ENCODE measurements at places on chromosomes 6 and 20.

DNA sequence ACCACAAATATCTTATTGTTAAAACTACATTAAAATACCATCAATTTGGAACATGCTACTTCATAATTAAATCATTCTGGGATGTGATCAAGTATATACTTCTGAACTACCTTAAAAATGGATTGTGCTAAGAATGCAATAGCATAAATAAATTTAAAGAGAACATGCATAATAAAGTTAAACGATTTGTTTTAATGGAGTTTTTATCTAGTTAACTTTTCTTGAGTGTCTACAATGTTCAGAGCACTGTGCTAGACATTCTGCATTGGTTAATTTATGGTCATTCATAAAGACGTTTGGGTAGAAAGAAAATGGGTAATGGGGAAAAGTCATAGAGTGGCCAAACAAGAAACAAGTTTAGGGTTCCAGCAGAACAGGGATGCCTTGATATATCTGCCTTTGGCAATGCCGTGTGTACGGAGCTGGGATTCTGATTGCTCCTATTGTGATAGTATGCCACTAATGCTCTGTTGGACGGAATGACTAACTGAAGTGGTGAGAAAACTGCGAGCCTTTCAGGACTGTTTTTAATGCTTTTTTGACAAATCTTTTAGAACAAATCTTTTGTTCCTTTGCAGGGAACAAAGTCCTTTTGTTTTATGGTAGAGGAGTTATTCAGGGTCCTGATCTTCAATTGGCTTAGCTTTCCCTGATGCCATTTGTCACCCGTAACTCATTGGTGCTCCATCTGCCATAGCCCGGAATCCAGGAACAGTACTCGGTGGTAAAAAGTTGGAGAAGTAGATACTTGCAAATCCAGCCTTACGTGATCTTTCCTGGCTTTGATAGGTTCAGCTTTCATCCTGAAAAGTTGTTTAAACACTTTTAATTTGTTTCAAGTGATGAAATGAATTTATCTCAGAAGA lies 162.6 kb downstream of the BCKDHB start:
- DNase-seq = no peak

DNA sequence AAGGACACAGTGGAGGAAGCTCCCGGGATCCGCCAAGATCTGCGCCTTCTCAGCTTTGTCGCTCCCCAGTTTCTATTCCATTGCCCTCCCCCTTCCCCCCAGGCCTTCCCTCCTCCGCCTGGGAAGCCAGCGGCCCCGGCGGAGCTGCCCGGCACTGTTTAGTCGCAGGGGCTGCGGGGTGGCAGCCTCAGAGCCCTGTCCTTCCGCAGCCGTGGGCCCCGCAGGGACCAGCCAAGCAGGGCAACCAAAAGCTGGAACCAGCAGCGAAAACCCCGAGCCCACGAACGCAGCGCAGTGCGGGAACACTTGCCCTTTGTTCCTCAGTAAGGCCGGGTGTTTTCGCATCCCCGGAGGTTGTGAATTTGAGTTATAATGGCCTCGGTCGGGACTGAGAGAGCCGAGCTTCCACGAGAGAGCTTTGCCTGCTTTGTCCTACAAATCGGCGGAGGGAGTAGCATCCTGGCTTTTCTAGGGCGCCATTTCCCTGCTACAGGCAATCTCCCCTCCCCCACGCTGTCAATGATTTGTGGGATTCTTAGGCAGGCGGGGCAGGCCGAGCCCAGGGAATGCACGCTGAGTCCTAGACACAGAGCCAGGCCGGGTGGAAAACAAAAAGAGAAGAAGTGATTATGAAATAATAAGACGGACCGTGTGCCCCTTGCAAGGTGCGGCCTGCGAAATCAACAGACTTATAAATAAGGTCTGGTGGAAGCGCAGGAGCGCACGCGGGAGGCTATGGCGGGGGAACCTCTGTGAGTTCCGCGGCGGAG lies 4.0 kb upstream of the TUBB2B start:
- no peak for DNase-seq

- no peak for DNase-seq
These were observed 110.2 kb downstream of the NFATC2 start for GRCh38 chr20:51432251-51432784.

DNA sequence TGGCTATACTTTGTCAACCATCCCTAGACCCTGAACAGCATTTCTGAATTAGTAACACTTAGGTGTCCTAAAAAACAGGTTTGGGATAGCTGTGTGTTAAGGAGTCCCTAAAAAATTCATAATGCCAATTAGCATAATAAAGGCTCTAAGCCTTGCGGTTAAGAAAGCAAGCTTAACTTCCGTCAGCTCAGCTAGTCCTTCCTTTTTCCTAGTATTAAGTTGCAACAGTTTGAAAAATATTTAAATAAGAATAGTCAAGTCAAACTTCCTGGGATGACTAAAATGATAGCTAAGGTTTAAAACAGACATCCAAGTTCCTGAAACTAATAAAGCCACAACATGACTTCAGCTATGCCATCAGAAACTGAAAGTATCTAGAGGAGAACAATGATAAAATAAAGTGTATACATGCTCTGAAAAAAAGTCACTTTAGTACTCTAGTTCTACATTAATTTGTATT lies 3.5 kb downstream of the AKIRIN2 start:
- no peak for DNase-seq

DNA sequence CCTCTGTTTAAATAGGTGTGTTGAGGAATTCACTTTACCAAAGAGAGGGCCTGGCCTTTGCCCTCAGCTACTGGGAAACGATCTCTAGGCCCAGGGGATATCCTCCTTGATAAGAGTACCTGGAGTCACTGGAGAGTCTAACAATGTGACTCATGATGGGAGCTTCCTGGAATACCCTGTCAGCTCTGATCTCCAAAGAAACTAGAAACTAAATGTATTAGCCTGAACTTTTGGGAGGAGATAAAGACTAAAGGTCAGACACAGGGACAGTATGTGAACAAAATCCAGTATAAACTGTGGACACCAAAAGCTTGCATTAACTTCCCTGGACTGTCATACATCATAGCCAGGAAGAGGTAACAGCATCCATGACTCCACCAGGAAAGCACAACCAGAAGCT lies 148.5 kb downstream of the RNGTT start:
- no peak for DNase-seq

DNA sequence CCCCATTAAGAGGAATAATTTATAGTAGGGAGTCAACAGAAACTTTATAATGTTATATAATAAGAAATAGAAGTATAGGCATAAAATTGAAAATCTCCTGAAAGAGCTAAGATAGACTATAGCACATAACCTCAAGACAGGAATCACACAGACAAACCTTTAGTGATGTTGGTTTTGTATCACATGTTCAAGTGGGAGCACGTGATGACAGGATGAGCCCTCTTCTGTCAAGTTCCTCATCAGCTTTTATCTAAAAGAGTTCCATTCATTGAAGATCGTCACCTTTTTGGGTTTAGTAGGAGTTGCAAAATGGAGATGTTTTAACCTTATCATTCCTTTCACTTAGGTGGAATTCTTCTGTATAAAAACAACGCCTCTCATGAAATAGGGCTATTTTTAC lies 127.0 kb downstream of the MCHR2 start:
- DNase-seq = no peak

GRCh38 chr6:108576709-108577108 lies 16.0 kb downstream of the FOXO3 start:
- DNase-seq = peak; percentile 73

DNA sequence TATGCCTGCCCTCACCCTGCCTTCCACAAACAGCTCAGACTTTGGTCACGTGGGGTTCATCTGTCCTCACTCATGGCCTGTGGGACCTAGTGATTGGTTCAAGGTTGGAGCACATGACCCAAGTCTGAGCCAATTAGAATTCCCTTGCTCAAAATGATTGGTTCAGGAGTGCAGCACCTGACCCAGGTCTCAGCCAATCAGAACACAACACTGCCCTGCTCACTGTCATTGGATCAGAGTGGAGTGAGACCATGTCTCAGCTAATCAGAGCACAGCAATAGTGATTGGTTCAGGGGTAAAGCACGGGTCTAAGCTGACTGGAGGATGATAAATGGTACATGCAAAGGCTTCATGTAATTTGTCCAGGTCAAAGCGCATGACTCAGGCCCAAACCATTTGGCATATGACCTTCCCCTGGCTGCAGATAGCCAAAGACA lies 102.2 kb downstream of the PREX1 start:
- DNase-seq = peak; percentile 61

DNA sequence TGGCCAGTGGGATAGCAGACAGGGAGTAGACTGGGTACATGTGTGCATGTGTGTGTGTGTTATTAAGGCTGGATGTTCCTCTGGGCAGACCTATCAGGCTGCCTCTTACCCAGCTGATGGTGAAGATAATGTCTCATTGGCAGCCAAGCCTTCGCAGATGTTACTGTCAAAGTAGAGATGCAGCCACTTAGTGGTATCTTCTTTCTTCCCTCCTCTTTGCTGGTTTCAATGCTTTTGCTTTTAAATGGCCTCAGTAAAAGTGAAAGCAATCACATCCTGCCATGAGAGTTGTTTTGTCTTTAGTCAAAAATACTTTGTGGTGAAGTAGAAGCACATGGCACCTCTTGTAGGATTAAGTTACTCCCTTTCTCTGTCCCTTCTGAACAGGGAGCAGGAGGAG lies 57.5 kb downstream of the SNRNP48 start:
- DNase-seq = peak; percentile 25

DNA sequence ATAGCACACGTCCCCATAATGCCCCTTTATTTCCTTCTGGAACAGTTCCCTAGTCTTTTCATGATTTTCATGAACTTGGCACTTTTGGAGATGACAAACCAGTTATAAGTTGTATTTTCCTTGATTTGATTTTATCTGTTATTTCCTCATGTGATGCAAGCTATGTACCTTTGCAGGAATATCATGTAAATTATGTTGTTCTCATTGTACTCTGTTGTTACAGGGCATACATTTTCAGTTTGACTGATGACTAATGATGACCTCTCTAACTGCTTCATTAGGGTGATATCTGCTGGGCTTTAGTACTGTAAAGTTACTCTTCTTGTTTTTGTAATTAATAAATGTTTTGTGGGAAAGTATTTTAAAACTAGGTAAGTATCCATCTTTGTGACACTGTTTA lies 147.3 kb downstream of the ZFAND3 start:
- no peak for DNase-seq

- DNase-seq = no peak
These were observed 627 bp downstream of the RPS18 start for GRCh38 chr6:33272275-33273128.

DNA sequence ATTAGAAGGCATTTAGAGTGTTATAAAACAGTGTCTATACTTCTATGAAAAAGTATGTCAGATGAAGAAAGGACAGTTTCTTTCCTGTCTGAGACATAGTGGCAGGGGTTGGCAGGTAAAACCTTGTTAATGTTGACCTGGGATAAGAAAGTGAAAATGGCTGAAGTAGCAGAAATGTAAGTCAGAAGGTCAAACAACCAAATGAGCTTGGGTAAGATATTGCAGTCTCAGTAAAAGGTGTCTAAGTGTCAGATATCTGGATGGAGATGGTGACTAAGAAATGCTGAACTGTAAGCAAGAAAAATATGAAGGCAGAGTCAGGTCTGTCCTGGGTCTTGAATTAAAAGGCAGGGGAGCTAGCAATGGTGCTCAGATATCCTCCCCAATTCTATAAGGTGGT lies 400.3 kb downstream of the CD109 start:
- no peak for DNase-seq

- DNase-seq = no peak
These were observed 397.8 kb downstream of the LAMA2 start for GRCh38 chr6:129280749-129281148.

DNA sequence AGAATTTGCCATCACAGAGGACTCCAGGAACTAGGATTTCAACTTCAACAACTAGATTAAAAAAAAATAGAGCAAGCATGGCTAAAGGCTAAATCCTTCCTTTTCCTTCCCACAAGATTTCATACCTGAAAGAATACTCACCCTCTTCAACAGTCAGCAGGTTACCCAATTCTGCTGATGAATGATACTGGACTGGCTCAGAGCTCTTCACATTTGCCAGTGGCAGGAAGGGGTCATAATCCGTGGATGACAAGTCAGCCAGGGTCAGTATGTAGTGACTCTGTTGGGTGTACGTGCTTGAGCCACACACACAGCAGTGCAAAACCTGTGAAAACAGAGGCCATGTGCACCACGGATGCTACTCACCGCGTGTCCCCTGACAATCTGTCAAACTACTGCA lies 152.9 kb downstream of the INSM1 start:
- DNase-seq = no peak

- no peak for DNase-seq
These were observed 471.8 kb downstream of the COL12A1 start for GRCh38 chr6:74733830-74734620.

- peak; percentile 49 for DNase-seq
These were observed 536.7 kb upstream of the JARID2 start for GRCh38 chr6:14709066-14709670.

DNA sequence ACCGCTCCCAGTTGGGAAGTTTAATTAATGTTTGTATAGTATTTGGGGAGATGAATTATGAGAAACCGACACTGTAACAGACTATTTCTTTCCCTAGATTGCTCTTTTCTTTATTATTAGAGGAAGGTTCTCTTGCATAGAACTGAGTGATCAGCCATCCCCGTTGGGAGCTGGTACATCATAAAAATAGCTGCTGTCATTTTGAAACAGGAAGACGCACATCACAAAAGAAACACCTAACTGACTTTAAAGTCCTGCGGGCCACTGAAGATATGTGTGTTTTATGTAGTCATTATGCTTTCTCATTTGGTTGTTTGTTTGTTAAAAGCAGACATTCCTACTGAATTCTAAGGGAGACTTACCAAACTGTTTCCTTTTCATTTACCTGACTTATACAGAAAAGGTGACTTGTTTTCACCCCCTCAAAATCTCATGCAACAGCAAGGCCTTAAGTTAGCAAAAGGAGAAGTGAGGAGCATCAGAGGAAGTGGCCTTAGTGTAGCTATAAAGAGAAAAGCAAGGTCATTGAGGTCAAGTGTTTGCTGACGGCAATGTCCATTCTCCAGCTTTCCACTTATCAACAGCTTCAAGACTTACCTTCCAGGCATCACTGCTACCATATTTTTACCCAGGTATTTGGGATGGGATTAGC lies 91.0 kb downstream of the PKHD1 start:
- DNase-seq = no peak

DNA sequence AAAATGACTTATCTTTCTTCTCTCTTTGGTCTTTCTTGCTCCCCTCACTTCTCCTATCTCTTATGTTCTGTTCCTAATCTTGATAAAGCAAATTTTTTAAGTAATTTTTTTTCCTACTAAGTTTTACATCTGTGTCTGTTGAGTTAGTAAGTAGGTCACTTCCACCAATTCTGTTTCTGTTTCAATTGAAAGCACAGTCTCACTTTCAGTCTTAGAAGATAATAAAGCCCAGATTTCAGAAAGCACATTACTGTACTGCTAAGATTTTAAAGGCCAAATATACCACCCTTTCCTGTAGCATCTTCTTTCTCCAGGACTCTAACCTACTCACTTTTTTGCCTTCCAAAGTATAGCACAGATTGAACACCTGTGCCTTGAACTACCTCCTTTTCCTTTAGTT lies 866.1 kb upstream of the ADGRB3 start:
- no peak for DNase-seq

DNA sequence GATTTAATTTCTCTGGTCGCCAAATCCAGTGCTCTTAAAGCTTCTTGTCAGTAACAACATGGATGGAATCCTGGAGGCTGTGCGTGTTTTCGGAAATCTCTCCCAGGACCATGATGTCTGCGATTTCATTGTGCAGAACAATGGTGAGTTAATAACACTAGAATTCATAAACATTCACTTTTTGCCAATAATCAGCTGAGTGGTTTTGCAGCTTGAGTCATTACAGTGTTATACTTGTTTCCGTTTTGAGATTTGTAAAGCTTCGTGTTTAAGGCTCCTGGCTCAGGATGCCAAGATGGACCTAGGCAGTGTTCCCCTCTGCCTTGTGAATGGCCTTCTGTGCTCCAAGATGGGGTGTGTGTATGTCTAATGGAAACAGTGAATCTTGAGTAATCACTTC lies 113.8 kb downstream of the ARMC2 start:
- no peak for DNase-seq

GRCh38 chr6:133778414-133779130 lies 110.3 kb upstream of the TCF21 start:
- DNase-seq = no peak
